ENCODE measurements at places on chromosomes 5 and 9.

- no peak for DNase-seq
Measured at GRCh38 chr5:15496886-15497285, 3.1 kb upstream of the FBXL7 start.

DNA sequence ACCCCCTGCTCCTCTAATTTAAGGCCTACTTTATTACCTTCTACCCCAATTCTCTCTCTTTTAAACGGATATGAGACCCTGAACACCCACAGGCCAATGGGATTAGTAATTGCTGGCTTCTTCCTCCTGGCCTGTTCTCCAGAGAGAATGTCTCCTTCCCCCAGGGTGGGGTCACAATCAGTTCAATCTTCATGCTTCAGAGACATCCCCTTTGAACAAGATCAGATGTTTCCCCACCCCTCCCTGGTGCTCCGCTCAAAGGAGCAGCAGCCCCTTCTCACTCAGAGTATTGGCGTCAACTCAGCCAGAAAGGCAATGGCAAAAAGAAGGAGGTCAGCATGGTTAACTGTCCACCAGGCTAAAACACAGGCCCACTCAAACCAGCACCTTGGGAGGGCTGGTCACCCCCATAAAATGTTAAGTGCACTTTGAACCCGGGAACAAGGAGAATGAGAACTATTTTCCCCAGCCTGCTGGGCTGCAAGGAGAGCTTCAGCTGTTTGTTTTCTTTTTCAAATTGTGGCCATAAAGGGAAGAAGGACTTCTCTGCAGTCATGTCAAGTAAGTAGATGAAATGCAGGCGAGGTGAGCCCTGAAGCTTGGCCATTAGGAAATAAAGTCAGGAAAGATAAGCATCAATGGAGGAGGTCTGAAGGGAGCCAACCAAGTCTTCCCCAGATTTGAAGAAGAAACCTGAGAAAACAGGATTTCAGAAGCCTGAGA lies 20.1 kb downstream of the LHFPL2 start:
- DNase-seq, result no peak

DNA sequence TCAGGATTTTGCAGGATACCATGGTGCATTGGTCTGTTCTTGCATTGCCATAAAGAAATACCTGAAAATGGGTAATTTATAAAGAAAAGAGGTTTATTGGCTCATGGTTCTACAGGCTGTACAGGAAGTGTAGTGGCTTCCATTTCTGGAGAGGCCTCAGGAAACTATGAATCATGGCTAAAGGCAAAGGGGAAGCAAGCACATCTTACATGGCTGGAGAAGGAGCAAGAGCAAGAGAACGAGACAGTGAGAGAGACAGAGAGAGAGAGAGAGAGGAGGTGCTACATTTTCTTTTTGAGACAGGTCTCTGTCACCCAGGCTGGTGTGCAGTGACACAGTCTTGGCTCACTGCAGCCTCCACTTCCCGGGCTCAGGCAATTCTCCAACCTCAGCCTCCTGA lies 43.9 kb downstream of the P4HA2 start:
- DNase-seq, result no peak

GRCh38 chr5:72818866-72819534 lies 2.5 kb downstream of the TNPO1 start:
- DNase-seq, result peak; percentile 4

GRCh38 chr5:78610163-78610583 lies 38.4 kb downstream of the LHFPL2 start:
- DNase-seq, result no peak

- no peak for DNase-seq
Measured at GRCh38 chr9:101018467-101018866, 10.1 kb upstream of the PLPPR1 start.

All from stimulated activated CD4-positive, alpha-beta T cell treated with anti-CD3 and anti-CD28 coated beads, TNF-alpha, amount 100 ng/mL, for 4 hours (primary cell).